ENCODE measurements at places on chromosomes 2 and 18.
A peak's percentile ranks its signal among the peaks of the same experiment; 100 is the strongest.

GRCh38 chr2:38740851-38741731 lies 10.1 kb downstream of the SRSF7 start:
- DNase-seq, result peak; percentile 39

GRCh38 chr2:173008786-173009185 lies 66.9 kb upstream of the MAP3K20 start:
- no peak for DNase-seq

- DNase-seq, result no peak
Measured at GRCh38 chr2:223267160-223267951, 215.4 kb downstream of the KCNE4 start.

GRCh38 chr2:219857751-219858150 lies 230.3 kb downstream of the SLC4A3 start:
- DNase-seq, result no peak

- DNase-seq, result no peak
Measured at GRCh38 chr2:160512491-160512890, 18.9 kb upstream of the RBMS1 start.

DNA sequence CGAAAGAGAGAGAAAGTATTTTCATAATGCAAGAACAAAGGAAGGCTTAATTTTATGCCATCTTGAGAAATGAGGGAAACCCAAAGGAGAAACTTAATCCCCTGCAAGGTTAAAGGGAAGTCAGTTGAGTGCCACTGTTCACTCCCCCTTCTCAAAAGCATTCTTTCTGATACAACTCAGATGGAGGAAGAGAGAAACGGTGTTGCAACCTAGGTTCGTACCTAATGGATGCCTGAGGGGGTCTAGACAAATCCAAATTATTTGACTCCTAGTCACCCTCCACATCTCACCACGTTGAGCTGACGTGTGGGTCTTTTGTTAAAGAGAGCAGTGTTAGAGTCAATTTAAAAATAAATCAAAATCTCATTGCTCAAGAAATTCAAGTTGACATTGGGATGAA lies 52.6 kb upstream of the UNC80 start:
- DNase-seq, result no peak

GRCh38 chr18:35495536-35496314 lies 2.0 kb downstream of the INO80C start:
- DNase-seq, result no peak

- DNase-seq, result no peak
Measured at GRCh38 chr2:72685638-72686213, 140.1 kb downstream of the EXOC6B start.

- no peak for DNase-seq
Measured at GRCh38 chr2:196244966-196245365, 73.6 kb upstream of the STK17B start.

GRCh38 chr2:45986509-45986908 lies 310.7 kb upstream of the EPAS1 start:
- DNase-seq, result no peak

GRCh38 chr18:75047240-75047961 lies 161.5 kb downstream of the PTGR3 start:
- no peak for DNase-seq

GRCh38 chr18:62105376-62105775 lies 81.5 kb downstream of the PIGN start:
- no peak for DNase-seq

DNA sequence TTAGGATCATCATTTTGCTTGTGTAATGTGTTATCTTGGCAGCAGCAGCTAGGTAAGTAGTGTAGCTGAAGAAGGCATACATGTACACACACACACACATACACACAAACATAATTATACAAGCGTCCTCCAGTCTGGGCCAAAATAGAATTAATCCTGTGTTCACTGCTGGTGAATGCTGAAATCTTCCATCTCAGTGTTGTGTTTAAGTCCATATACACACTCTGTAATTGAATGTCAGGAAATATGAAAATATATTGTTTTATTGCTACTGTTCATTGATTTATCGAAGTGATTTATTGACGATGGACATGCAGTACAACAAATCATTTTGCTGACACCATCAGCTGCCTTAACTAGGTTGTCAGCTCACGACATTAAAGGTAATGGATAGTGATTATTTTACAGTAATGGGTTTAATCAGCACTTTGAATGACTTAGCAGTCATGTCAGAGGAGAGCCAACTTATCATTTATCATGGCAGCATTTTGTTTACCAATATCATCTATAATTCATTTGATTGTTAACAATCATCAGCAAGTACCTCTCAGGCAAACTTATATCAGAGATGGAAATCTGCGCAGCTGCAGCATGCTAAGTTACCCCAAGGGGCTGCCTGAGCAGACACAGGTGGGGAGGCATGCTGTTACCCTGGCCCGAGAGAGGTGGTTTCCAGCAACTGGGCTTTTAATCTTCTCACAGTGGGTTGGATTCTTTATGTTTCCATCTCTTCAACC lies 83.7 kb upstream of the FSHR start:
- DNase-seq, result no peak

GRCh38 chr2:191166111-191166755 lies 15.4 kb upstream of the STAT4 start:
- DNase-seq, result no peak

- no peak for DNase-seq
Measured at GRCh38 chr18:42915299-42915698, 200.2 kb downstream of the RIT2 start.

- no peak for DNase-seq
Measured at GRCh38 chr2:181255651-181256050, 201.5 kb upstream of the ITGA4 start.

DNA sequence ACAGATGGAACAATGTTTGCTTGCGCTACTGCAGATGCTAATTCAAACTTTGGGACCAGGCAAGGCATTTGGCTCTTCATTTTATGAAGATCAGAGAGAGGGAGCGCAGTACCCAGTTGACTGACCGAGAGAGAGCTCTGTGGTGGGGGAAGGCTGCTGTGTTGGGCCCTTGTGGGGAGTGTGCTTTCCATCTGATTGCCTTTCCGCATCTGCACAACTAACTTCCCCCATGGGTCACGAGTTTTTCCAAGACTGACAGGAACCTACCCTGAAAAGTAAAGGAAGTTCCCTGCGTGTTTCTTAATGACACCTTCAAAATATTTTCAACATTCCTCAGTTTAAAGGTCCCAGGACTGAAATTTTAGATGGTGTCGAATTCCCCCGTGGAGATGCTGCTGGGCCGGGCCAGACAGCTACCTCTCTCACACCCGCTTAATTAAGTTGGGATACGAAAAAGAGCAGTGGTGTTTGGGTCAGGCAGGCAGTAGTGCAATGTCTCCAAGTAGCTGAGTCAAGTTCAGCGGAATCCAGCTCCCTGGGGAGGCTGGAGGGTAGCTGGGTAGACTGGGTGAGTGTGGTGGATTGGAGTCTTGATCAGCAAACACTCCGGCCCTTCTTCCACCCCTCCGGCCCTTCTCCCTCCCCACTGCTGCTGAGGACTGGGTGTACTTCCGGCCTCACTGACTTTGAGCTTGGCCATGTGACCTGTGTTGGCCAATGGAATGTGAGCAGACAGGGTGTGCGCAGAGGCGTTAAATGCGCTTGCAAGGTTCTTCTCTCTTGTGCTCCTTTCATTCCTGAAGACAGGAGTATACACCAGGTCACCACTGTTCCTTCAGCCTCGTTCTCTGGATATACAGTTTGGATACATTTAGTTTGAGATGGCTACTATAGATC lies 2.3 kb upstream of the ARHGAP25 start:
- no peak for DNase-seq

- DNase-seq, result no peak
Measured at GRCh38 chr2:189613077-189613636, 32.6 kb upstream of the SLC40A1 start.

- no peak for DNase-seq
Measured at GRCh38 chr2:191749181-191749540, 71.2 kb downstream of the NABP1 start.

Measured in stimulated activated naive CD4-positive, alpha-beta T cell (primary cell).